NCI-H146 (cell line): ENCODE measurements at places on chromosomes 1 and 21.

- DNase-seq: no peak
These were observed 39.1 kb upstream of the FHAD1 start for GRCh38 chr1:15207829-15208429.

DNA sequence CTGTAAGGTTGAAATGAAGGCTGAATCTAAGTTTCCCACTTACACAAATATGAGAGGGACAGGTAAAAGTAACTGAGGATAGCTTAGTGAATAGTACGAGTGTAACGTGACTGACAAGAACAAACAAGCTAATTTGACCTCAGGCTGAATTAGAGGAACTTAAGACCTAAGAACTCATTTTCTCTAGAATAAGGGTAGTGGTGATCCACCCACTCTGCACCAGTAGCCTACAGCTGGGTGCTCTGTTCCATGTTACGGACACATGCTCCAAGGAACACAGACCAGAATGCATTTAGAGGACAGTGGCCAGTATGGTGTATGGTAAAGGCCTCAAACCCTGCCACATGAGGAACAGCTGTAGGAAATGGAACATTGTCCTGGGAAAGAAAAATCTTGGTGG, 14.9 kb upstream of the TMEM9 start:
- DNase-seq: no peak

DNA sequence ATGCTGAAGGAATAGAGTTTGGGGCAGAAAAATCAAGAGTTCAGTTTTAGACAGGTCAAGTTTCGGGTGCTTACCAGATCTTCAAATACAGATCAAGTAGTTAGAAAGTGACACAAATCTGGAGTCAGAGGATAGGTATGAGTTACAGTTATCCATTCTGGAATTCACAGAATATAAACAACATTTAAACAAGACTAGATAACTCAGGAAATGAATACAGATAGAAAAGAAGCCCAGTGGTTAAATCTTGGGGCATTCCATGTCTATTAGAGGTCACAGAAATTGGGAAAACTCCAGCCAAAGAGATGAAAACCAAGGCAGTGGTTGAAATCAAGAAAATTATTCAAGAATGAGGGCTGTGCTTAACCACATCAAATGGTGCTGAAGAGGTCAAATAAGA, 187.0 kb upstream of the HP1BP3 start:
- no peak for DNase-seq

DNA sequence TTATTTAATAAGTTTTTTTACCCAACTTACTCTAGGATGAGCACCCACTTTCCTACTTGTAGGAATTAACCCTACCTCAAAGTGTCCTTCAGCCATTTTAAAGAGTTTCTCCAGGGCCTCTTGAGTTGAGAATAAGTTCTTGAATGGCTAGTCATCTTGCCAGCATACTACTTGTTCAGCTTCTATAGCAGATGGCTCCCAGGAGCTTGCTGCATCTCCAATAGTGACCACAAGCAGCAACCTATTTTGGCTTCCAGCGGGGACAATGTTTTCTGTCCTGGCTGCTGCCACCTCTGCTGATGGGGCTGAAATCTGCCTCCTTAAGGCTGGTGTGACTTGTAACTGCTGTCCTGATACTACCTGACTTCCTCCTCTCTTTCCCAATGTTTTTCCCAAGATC, 20.8 kb upstream of the PIK3R3 start:
- no peak for DNase-seq

GRCh38 chr1:170001266-170001665, 73.2 kb downstream of the KIFAP3 start:
- no peak for DNase-seq

DNA sequence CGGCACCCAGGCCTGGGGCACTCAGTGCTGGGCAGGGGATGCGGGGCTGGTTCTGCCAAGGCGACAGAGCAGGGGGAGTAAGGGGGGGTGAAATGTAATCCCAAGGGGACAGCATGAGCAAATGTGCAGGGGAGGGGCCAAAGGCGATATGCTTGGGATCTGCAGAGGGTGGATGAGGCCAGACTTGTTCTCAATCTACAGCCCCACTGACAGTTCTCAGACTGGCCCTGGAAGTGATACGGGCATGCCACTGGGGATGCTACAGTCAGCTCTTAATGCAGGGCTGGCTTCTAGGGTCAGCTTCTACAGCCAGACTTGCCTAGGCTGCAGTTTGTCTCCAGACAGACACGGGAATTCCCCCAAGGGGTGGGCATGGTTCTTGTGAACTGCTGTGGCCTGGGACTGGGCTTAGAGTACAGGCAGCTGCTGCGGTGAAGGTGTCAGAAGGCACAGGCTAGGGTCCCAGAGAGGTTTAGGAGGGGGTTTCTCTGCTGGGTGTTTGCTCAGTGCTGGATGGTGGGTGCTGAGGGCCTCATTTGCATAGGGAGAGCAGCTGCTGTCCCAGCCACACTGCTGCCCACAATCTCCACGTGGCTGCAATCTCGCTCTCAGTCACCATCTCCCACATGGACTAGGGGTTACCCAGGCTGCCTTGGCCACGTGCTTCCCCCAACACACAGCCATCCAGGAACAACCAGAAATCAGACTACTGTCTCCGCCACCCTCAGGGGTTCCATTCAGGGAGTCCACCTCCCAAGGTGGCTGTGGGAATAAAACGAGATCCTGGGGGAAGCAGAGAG, 190.1 kb downstream of the HIVEP3 start:
- DNase-seq: no peak

DNA sequence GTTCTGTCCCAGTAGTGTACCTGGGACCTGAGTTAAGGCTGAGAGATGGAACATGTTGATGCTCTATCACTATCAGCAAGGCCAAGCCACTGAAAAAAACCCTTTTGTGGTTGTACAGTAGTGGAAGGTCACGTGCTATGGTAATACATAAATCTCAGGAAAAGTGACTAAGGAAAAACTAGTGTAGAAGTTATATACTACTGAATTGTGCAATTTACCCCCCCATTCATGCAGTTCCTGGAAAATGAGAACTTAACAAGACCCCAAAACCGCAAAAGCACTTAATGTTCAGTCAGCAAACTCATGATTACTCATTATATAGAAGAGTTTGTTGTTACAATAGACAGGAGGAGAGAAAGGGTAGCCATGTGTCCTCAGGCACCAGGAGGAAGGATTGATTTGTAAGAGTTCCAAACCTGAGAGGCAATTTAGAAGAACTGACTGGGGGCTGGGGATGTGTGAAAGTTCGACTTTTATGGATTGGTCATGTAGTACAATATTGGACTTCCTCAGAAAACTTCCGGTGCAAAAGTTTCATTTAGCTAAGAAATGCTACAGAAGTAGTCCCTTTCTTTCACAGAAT, 91.6 kb downstream of the RGL1 start:
- no peak for DNase-seq

DNA sequence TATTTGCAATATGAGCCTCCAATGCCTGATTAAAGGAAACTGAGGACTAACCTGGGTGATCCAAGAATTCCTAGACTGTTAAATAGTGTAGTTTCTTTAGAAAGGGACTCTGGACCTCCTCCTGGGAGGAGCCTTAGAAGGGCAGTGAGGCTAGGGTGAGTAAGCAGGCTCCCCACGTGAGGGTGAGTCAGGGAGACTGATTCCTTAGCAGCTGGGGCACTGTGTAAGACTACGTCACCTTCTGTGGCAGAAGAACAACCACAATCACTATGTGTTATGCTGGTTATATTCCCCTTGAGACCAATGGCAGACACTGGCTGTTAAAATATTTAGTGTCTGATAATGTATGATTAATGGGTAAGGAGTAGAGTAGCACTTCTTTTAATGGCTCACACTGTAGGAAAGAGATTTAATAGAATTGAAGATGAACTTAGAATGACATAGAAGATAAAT, 53.3 kb upstream of the SYT14 start:
- DNase-seq: no peak

DNA sequence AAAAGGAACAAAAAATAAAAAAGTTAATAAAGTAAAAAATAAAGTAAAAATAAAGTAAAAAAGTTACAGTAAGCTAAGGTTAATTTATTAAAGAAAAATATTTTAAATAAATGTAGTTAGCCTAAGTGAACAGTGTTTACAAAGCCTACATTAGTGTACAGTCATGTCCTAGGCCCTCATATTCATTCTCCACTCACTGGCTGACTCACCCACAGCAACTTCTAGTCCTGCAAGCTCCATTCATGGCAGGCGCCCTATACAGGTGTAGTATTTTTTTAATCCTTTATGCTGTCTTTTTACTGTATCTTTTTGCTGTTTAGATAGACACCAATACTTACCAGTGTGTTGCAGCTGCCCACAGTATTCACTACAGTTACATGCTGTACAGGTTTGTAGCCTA, 12.4 kb downstream of the ADAR start:
- no peak for DNase-seq

DNA sequence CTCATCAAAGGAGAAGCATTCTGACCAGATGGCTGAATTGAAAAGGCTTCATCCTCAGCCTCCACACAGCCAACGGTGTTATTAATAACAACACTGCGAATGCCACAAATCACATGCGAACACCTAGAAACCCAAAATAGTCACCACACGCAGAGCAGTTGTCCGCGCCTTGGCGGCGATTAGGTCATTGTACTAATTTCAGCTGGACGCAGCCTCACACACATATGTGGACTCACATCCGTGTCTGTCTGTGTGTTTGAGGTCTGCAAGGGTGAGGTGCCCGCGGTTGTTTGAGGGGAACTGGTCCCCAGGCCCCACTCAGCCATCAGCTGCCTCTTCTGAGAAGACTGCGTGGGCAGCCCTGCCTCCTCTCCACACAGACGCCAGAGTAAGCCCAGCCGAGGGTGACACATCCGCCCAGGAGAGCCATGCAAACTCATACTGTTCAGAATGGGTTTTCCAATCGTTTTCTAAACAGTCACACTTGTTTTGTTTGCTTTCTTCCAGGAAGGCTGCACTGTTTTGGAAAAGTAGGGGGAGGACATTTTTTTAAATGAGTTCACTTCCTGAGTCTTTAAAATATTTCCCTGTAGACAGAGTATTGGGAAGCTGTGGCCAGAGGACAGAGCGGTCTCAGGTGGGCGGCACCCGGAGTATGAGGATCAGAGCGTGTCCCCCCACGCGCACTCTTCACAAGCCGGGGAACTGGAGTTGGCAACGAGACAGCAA, 53.4 kb downstream of the TOMM20 start:
- peak; percentile 46 for DNase-seq

DNA sequence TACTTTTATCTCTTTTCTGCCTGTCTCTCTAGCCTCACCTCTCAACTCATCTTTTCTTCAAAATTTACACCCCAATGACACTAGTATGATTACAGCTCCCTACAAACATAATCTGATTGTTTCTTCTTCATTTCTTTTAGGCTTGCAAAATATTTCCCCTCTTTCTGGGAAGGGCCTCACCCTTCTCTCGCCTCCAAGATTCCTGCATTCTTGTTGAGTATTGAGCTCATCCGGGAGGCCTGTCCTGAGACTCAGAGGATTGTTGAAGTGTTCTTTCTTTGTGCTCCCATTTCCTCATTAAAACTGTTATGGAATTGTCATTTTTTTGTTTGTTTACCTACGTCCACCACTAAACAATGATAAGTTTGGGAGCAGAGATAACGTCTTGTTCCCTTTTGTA, 99.1 kb upstream of the CHRM3 start:
- no peak for DNase-seq

DNA sequence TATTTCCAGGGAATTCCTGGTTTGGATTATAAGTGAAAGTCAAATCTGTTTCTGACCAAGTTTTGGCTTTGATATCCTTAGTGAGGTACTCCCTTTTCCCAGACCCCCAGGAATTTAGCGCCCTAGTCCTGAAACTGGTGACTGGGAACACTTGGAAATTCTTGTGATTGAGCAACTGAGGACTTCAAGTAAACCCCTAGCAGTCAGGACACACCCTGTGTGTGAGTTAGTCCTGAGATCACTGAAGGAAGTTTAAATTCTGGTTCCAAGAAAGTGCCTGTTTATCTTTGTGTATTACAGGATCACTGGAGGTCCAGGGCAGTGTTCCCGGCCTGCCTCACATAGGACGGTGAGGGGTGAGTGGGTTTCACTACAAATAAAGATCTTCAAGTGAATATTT, 95.1 kb upstream of the F3 start:
- no peak for DNase-seq

DNA sequence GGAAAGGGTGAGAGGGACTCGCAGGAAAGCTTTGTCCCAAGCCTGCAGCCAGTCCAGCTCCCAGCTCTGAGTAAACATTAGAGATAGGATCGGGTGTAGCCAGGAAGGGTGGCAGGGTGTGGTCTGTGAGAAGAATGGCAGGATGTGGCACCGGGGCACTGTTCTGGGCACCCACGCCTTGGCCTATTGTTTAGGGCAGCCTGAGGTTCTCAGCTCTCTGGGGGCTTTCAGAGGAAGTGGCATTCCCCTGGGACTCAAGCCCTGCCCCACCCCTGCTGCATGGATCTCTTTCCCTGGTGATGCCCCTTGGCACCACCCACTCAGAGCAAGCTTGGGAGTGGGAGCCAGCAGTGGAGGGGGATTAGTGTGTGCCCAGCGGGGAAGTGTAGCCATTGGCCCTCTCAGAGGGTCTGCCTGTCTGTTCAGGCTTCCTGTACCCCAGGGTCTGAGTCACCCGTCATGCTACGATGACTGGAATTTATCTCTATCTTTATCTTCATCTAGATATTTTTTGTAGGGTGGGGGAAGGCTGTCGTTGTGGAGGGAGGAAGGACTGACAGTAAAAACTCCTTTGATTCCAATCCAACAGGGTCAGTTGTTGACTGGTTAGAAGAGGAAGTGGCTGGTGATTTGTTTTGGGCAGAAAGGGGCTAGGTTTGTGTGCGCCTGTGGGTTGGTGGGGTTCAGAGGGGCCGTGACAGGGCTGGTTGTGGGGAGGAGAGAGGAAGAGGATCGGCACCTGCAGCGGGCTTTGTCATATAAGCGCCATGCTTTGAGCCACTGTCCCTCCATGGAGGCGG, 31.6 kb downstream of the SOX13 start:
- DNase-seq: peak; percentile 49

- no peak for DNase-seq
These were observed 286 bp downstream of the ODR4 start for GRCh38 chr1:186375929-186376319.

DNA sequence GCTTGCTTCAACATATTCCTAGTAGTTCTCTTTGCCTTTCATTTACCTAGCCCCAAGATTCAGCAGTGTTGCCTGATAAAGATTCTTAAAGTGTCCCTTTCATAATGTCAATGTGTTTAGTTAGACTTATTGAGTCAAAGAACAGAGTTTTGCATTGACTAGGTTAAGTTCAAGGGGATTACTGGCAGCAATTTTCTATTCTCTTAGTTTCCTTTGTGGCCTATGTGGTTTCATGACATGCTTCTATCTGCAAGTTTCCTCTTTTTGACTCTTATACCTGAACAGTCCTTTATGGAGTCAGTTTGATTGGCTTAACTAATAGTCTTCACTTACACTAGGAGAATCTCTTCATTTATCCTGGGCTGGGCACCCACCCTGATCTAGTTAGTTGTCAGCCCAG, 151.3 kb downstream of the ADGRL4 start:
- no peak for DNase-seq

DNA sequence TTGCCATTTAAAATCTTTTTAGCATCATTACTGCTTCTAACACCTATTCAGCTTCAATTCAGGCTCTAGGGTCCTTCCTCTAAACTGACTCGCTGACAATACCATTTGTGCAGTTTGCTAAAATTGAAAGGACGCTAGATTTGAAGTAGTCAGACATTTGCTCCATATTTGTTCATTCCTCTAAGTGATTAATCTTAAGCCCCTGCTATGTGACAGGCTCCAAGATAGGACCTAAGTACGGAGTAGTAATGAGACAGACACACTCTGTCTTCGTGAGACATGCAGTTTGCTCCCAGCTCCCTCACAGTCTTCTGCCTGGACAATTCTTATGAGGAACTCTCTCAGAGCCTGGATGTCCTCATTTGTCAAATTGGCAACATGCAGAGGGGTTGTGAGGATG, 26.1 kb upstream of the CD53 start:
- DNase-seq: no peak

GRCh38 chr1:30660241-30660640, 63.1 kb downstream of the MATN1 start:
- no peak for DNase-seq

GRCh38 chr21:35349376-35350080, 300.4 kb upstream of the RUNX1 start:
- no peak for DNase-seq
